Stimulated activated CD8-positive, alpha-beta memory T cell treated with anti-CD3 and anti-CD28 coated beads, Interleukin-12 subunit alpha, Interleukin-12 subunit beta, amount 100 ng/mL, for 4 hours (primary cell): ENCODE measurements at places on chromosomes 7 and 10.

DNA sequence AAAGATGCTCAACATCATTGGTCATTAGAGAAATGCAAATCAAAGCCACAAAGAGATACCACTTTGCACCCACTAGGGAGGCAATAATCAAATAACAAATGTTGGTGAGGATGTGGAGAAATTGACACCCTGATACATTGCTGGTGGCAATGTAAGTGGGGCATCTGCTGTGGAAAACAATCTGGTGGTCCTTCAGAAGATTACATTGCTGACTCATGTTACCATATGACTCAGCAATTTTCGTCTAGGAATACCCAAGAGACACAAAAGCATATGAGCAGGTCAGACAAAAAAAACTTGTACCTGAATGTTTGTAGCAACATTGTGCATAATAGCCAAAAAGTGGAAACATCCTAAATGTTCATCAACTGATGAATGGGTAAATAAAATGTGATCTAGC lies 4.9 kb upstream of the CLDN3 start:
- no peak for DNase-seq

DNA sequence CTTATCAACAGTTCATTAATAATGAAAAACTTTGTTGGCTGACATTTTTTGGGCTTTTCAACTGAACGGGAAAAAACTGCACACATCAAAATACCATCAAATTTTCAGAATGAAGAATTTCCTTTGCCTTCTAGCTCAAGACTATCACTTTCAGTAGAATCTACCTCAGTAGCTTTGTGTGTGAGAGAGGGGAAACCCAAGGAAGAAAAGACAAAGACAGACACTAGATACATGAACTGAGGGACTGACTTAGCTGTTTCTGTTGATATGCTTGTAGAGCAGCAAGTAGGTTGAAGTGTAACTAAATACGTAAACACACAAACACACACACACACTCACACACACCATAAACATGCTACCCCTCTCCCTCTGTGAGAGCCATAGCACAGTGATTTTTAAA lies 257.1 kb downstream of the CDK14 start:
- no peak for DNase-seq

GRCh38 chr7:92742186-92742585 lies 94.2 kb downstream of the CDK6 start:
- DNase-seq = no peak

- DNase-seq = no peak
Measured at GRCh38 chr10:98038288-98038687, 7.9 kb upstream of the CRTAC1 start.

DNA sequence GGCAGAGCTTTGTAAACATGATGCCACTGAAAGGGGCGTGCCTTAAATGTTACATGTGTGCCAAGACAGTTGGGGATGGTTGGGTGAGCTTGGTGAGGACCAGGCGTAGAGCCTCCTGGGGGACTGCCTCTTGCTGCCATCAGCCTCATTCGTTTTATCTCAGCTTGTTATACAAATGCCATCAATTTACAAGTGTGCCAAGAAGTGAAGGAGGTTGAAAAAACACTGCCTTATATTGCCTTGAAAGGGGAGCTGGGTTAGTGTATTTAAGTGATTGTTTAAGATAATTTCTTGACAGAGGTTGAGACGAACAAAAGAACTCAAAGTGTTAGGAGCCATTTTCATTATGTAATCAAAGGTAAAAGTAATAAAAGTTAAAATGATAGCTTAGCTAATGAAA lies 354.7 kb downstream of the PHTF2 start:
- DNase-seq = no peak

- DNase-seq = no peak
Measured at GRCh38 chr10:71769279-71769823, 4.0 kb downstream of the VSIR start.

DNA sequence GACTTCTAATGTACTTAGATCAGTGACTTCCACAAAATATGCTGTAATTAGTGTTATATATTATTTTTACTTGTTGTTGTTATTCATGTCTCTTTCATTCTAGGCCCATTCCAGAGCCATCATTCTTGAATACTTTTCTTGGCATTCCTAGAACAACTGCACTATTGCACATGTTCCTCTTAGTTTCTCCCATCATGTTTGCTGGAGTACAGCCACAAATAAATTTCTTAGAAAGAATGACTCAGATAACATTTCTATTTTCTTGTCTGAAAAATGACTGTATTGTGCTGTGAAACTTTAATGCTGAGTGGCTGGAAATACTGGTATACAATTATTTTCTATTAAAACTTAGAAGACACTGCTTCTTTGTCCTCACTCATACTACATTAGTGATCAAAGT lies 651.0 kb upstream of the STEAP1 start:
- DNase-seq = no peak

DNA sequence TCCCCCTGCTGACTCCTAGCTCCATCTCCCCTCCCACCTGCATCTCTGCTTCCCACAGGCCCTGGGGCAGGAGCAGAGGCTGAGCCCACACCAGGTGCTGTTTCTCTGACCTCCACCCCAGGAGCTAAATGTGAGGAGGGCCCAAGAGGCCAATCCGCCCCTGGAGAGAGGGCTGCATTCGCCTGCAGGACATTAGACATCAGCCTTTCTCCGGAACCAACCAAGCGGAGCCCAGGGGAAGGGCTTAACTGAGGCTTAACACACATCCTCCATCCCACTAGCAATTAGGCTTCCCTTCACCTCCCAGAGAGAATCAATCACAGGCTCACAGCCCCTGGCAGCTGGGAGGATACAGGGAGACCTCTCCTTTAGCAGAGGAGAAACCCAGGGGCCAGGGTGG lies 50.5 kb downstream of the SH3PXD2A start:
- no peak for DNase-seq
